Stimulated activated CD8-positive, alpha-beta memory T cell treated with anti-CD3 and anti-CD28 coated beads, Interleukin-2, amount 100 ng/mL, for 48 hours (primary cell): ENCODE measurements at places on chromosomes 2 and 18.

DNA sequence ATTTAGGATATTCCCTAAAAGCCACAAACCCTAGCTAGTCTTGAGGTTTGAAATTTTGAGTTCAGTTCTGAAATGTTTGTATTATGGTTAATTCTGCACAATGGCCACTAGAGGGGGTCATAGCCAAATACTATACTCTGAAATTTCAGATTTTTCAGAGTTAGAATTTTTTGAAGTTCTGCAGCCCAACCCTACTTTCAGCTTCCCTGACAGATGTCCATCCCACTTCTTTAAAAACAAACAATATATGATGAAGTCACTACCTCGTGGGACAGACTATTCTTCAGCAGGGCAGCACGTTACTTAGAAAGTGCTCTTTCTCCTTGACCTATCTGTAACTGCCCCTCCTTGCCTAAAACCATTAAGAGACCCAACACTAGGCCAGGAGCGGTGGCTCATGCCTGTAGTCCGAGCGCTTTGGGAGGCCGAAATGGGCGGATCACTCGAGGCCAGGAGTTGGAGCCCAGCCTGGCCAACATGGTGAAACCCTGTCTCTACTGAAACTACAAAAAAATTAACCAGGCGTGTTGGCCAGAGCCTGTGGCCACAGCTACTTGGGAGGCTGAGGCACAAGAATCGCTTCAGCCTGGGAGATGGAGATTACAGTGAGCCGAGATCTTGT lies 48.2 kb upstream of the PAPOLG start:
- no peak for DNase-seq

- no peak for DNase-seq
These were observed 139.8 kb downstream of the RPIA start for GRCh38 chr2:88831071-88831791.

GRCh38 chr2:63765117-63765516 lies 76.6 kb upstream of the UGP2 start:
- no peak for DNase-seq

DNA sequence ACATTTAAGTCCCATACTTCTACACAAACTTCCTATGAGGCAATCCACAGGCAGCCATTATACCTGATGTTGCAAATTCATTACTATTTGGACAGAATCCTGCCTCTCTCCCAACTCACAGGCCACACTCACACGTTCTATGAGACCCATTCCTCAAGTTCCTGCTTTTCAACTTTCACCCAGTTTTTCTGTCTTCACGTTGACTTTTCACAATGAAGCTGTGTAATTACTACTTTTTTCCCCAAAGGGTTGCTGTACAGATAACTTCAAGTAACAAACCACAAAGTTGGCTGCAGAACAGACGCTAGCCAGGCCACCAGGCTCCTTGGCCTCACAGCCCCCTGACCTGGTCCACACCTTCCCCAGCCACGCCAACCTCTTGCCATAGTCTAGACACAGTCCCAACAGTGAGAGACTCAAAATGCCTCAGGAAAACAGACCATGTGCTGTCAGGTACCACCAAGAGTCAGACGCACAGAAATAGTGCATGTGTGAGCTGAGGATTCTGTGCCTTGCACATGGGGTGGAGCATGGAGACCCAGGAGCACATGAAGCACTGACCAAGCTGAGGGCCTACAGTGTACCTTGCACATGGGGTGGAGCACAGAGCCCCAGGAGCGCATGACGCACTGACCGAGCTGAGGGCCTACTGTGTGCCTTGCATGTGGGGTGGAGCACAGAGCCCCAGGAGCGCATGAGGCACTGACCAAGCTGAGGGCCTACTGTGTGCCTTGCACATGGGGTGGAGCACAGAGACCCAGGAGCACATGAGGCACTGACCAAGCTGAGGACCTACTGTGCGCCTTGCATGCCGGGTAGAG lies 61.0 kb downstream of the EIPR1 start:
- DNase-seq = no peak
